Activated T-cell treated with anti-CD3 and anti-CD28 coated beads, Interleukin-2, amount 50 U/mL, for 48 hours (primary cell): ENCODE measurements at places on chromosomes 3 and 15.

DNA sequence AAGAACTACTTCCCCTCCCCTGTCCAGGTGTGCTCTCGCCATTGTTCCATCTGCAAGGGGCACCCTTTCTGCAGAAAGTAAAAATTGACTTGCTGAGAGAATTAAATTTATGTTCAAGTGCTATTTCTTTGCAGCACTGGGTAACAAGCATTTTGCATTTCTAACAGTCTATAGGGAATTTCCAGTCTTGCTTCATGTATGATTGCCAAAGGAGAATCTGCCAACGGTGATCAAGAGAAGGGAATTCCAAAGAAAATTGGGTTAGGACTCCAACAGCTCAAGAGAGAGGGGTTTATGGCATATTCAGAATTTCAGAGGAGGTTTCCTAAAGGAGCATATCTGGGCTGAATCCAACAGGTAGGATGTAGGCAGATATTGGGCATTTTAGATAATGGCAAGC lies 136.7 kb upstream of the WNT5A start:
- DNase-seq: no peak

- DNase-seq: peak; percentile 30
Measured at GRCh38 chr15:70585707-70586034, 177.7 kb downstream of the UACA start.

GRCh38 chr3:56957522-56957921 lies 102.9 kb upstream of the SPATA12 start:
- no peak for DNase-seq

DNA sequence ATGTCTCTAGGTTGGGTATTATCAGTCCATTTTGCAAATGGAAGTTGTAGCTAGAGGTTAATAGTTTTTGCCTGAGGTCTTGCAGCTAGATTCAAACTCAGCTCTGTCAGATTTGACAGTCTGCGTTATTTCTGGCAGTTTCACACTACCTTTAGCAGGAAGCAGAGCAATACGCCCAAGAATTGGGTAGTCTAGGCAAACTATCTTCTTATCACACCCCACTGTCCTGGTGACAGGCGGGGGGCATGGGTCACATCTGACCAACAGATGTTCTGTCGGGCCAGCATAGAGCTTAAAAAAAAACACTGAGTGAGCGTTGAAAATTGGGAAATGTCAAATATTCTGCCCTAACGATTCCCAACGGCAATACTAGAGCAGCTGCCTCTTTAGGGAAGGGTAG lies 5.7 kb downstream of the GPR160 start:
- no peak for DNase-seq
